NB4 (cell line): ENCODE measurements at places on chromosomes 1 and 21.
A peak's percentile ranks its signal among the peaks of the same experiment; 100 is the strongest.

DNA sequence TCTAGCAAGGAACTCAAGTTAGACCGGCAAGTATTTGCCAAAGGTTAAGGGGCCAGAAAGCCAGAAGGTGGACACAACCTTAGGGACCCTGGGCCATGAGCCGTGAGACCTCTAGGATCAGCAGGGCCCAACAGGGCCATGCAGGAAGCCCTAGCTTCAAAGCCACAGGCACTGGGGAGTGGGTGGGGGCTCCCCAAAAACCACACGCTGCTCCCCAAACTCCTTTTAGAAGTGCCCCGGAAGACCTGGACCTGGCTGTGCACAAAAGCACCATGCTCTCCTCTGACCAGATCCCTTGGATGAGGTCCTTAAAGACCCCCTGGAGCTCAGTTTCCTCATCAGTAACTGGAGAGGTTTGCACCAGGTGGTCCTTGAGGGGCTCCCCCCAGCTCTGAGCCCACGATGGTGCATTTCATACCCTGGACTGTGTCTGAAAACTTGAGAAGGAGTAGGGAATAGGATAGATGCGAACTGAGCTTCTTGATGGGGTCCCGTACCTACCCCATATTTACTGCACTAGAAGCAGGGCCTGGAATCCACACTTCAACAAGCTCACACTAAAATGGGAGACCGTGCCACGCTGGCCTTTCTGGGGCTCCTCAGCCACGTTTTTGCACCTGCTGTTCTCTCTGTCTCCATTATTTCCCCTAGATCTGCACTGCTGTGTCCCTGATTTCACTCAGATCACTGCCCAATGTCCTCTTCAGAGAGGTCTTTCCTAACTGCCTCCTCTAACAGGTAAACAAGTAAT, 40.6 kb upstream of the LBR start:
- DNase-seq = no peak

GRCh38 chr1:165444897-165445370, at the start of gene RXRG:
Gene RXRG (minus strand): TSS chr1:165445126. CDS start chr1:165444893, 233 bp downstream.
- DNase-seq = no peak

- no peak for DNase-seq
These were observed 6.3 kb upstream of the ERRFI1 start for GRCh38 chr1:8032366-8032910.

DNA sequence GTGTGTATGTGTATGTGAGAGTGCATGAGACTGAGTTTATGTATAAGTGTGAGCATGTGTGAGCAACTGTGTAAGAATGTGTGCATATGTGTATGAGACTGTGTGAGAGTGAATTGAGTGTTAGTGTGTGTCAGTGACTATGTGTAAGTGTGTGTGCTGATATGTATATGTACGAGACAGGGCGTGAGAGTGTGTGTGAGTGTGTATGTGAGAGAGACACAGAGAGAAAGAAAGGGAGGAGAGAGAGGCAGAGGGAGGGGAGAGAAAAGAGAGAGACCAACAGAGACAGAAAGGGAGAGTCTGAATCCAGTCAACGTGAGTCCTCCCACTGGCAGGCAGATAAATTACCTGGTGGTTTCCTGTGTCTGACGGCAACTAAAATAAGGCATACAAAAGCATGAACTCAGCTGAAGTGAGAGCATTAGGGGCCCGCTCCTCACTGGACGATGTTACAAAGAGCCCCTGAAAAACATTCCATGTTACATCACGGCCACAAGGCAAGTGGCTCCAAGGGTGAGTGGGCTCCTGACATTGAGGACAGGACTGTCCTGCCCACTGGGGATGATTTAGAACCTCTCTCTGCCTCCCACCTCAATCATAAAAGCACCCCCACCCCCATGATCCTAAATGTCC, 66.6 kb upstream of the TIAM1 start:
- no peak for DNase-seq

- DNase-seq = no peak
These were observed 219.4 kb downstream of the DUSP10 start for GRCh38 chr1:221522529-221522940.

DNA sequence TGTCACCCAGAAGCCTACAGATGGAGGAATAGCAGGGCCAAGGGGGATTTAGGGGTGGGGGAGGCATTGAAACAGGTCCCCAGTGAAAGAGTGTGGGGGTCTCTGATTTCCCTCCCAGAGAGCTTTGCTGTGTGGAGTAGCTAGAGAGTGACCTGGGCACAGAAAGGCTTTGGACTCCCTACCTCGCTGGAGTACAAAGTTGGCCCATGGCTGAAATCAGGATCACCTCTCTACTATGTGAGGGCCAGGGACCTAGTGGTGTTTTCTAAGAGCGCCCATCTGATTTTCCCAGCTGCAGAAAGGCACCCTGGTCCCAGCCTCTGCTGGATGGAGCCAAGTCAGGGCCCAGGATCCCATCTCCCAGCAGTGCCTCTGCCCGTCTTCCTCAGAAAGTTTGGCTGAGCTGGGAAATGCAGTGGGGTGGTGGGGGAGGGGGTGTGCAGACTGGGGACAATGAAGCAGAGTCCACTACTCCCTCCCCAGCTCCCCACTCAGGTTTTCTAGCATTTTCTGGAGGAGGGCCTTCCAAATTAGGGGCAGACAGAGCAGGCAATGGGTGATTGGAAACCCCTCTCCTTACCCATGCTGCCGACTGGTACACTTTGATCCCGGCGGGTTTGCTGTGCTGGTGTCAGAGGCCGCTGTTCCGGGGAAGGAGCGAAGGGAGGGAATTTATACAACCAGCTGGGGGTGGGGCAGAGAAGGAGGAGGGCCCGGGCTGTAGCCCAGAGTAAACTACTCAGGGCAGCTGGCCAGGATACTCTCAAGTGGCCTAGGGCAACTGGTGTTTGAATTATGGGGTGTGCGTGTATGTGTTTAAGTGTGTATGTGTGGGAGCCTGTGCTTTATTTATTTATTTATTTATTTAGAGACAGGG, at the start of gene SELENBP1:
Gene SELENBP1, minus strand, starts transcription at position 648 of the 877 bp plus-strand sequence. Its CDS starts 64 bp downstream, at position 584.
- no peak for DNase-seq

- DNase-seq = peak; percentile 60
These were observed 511 bp downstream of the DNTTIP2 start for GRCh38 chr1:93878501-93878888.

GRCh38 chr1:116024626-116025025, 48.3 kb downstream of the SLC22A15 start:
- no peak for DNase-seq

DNA sequence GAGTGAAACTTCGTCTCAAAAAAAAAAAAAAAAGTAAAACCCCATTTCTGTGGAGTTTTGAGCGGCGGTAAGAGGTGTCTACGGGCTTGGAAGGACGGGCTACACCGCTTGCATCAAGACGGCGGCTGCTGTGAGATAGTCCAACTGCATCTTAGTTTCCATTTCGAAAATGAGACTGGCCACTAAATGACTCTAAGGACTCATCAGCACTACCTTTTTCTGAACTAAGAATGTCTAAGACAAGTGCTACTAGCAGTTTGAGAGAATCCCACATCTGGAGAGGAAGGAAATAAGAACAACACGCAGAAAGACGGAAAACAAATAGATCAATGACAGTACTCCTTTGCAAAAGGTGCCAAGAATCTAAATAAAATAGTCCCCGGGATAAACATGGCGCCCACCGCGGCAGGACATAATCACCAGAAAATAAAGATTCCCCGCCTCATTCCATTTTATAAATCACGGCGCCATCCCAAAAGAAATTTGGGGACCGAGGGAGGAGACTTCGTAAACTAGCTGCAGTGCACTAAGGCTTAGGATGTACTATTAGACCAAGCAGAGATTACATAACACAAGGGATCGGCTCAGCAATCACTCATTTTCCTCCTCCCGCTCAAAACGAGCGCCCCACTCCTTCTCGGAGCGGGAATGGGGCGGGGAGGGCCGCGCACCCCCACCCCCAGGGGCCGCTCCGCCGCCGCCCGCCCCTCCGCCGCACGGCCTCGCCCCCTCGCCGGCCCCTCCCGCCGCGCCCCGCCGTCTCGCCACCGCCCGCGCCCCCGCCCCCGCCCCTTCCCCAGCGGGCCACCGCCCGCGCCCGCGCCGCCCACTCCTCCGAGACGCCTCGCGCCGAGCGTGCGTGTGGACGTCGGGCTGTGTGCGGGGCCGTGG, 1.1 kb downstream of the POGZ start:
- peak; percentile 81 for DNase-seq

- no peak for DNase-seq
These were observed 767 bp upstream of the EGLN1 start for GRCh38 chr1:231422798-231423309.

DNA sequence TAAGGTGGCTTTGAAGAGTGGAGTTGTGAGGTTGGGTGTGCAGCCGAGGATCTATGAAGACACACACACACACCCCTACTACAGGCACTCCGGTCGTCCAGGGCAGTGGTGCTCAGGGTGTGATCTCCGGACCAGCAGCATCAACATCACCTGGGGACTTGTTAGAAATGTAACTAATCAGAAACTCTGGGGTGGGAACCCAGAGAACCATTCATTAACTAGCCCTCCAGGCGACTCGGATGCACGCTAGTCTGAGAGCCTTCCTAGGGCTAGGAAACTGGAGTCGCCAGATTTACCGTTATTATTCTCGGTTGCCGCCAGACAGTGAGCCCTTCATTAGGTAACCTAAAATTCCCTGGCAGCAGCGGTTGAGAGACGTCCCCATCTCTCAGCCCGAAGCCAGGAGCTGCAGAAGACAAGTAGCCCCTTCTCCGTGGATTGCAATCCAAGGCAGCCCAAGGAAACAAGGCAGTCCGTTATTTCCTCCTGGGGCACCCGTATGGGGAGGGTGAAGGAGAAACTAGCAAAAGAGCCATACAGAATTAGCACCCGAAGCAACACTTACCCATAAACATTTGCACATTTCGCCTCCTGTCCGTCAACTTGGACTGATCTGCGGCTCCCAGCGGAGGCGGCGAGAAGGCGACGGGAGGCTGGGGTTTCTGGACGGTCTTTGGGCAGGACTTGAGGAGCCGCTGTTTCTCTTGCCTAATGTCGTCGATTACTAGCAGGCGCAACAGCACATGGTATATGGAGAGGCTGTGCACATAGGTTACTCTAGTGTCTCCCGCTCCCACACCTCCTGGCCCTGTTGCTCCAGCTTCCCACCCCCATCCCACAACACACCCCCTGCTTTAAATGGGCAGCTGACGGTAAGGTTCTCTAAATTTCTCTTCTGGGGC, 2.9 kb upstream of the CCN1 start:
- DNase-seq = peak; percentile 28

DNA sequence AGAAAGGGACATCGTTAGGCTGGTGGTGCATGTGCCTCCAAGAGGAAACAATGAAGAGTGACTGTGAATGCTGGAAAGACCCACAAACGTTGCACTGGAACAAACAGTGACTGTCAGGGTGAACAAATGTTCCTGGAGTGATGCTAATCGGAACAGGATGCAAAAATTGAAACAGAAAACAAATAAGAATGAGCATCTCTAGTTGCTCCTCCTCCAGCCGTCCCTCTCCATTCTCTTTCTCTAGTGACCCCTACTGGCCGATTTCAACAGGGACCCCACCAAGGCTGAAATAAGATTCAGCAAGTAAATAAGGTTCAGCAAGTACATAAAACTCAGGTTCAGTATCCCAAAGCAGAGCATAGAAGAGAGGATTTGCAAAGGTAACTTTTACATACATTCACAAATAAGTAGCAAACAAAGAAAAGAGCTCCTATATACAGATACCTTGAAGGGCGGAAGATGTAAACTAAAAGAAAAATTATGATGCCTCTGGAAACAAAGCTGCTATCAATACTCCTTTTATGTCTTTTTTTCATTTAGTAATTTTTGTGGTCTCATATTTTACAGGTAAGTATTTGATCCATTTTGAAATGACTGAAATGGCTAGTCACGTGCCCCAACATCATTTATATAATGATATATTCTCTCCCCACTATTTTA, 836.1 kb upstream of the ADAMTS5 start:
- peak; percentile 39 for DNase-seq

GRCh38 chr1:188888386-188888785, 1589.3 kb downstream of the BRINP3 start:
- DNase-seq = no peak

- no peak for DNase-seq
These were observed 25.5 kb upstream of the ITPKB start for GRCh38 chr1:226764533-226764932.

GRCh38 chr1:236685917-236686814, at the start of gene ACTN2:
Gene ACTN2 (plus strand): TSS chr1:236686499. CDS start chr1:236686674, 175 bp downstream.
- peak; percentile 42 for DNase-seq

DNA sequence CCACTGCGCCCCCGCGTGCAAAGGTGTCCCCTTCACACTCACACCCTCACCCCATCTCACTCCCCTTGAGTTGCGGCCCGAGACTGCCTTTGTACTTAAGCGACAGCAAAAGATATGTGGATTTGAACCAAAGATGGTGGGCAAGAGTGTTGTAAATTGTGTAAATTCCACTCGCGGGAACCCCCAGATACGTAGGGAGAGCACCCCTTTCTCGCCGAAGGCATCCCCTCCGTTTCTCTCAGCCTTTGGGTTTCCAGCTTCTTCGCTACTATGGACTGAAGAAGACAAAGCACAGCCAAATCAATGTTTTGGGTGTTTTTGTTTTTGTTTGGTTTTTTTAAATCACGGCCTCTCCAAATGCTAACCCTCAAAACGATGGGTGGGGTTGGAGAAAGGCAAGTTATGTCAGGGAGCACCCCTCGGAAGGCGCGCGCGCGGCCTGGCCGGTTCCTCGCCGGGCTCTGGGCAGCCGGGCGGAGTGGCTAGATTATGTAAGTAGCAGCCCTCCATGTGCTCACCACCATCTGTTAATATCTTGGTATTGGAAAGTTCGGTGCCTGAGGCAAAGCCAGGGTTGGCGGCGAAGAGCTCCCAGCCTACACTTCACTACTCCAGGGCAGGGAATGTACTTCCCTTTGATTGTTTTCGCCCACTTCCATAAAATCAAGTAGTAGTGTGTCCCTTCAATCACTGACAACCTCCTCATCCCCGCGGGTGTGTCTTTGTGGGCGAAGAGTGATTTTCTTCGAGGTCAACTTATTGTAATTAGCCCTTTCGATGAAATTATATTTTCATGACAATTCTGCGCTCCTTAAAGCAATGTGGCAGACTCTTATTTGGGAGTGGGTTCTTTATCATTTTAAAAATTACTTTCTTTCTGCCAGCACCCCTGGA, 4.0 kb upstream of the PROX1 start:
- no peak for DNase-seq

DNA sequence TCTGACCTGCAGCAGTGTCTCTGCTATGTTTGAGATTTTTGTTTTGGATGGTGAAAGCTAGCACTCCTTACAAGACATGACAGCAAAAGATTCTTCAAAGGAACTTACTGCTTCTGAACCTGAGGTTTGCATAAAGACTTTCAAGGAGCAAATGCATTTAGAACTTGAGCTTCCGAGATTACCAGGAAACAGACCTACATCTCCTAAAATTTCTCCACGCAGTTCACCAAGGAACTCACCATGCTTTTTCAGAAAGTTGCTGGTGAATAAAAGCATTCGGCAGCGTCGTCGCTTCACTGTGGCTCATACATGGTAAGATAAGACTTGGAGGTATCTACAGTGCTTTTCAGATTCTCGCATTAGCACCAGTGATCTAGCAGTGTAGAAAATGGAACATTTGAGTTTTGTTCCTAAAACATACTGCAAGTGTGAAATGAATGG, 200.2 kb downstream of the PDE4B start:
- no peak for DNase-seq

- peak; percentile 3 for DNase-seq
These were observed 170.6 kb downstream of the PIGK start for GRCh38 chr1:77048615-77049005.
